Lower lobe of right lung (tissue), 2 donors: ENCODE measurements at places on chromosomes 12 and 14. TPM values are rescaled to one million over a fixed set of nuclear protein-coding genes. Genes with fewer than 3 reads are reported as not detected.

The FAM186B gene
- 0.65 TPM for total RNA-seq

The SAV1 gene
- total RNA-seq = 39.3 TPM

The COL2A1 gene
- not detected for total RNA-seq

The CCDC196 gene
- total RNA-seq = not detected

The KRT1 gene
- total RNA-seq = 1.3 TPM

The CELA1 gene
- not detected for total RNA-seq

The TRPV4 gene
- 7.7 TPM for total RNA-seq

The ACSM4 gene
- not detected for total RNA-seq

The ZDHHC22 gene
- not detected for total RNA-seq

The DUSP16 gene
- 44.0 TPM for total RNA-seq

The FIGNL2 gene
- 0.95 TPM for total RNA-seq

The PABPN1 gene
- 122 TPM for total RNA-seq
